ENCODE measurements at places on chromosomes 11 and 22.

DNA sequence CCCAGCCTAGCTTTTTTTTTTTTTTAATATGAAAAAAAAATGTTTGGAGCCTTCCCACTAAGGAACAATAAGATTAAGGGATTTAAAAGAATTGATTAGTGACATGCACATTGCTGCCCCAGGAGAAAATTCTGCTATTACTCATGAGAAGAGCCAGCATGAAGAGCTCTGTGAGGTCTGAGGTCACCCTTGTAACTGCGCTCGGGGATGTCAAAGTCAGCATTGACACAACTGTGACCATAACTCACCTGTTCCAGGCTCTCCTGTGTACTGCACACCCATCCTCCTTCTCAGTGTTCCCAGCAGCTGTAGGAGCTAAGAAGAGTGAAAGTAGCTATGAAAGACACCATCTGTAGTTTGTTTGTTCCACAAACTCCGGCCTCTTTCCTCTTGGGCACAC lies 109.8 kb upstream of the FGF3 start:
- no peak for DNase-seq

- DNase-seq = no peak
Observed at GRCh38 chr11:113960702-113961330, 14.1 kb upstream of the HTR3A start.

DNA sequence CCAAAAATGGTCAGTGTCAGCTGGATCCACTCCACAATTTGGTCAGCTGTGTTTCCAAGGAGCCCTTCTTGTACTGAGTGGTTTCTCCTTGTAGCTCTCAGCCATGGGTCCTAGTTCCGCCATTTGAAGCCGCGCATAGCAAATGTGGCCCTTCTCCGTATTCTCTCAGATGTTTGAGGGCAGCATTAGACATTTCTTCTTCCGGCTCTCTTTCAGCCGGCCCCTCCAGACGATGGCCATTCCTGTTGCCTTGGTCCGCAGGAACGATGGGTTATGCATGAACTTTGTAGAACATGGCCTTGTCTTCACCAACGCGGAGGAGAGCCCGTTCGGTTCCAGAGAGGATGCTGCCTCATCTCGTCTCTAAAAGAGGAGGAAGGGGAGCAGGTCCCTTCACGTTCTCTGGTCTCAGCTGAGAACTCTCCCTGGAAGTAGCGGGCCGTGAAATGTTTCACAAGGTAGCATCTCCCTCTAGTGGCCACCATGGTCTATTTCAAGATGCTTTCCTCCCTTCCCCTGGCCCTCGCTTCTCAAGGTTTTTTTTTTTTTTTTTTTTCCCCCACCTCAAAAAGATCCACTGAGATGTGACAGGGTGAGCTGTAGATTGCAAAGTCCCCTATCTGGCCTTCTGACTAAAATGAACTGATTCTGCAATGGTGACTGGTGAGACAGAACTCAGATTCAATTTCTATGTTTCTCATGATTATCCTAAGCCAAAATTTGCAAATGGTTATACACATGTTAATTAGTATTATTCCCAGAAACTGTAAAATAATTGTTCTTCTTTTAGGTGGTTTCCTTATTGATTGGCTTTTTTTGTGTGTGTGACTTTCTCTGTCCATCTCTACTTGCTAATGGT lies 19.8 kb upstream of the PLET1 start:
- peak; percentile 43 for DNase-seq

- DNase-seq = no peak
Observed at GRCh38 chr22:38753948-38754750, 1.6 kb downstream of the SUN2 start.

GRCh38 chr11:118238421-118238820 lies 13.6 kb upstream of the JAML start:
- DNase-seq = no peak

DNA sequence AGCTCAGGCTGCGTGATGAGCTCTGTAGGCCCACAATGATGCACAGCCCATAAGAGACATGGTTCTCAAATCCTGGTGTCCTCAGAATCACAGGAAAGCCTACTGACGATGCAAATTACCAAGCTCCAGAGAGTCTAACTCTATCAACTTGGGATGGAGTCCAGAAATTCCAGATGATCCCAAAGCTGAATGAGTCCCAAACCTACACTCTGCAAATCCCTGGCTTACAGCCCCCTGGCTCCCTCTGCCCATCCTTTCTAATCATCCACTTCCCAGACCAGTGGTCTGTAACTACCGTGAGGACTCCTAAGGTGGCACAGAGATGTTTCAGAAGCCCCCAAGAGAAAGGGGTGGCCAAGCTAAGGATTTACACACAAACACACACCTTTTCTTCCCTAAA lies 13.5 kb downstream of the ARFGAP2 start:
- no peak for DNase-seq

DNA sequence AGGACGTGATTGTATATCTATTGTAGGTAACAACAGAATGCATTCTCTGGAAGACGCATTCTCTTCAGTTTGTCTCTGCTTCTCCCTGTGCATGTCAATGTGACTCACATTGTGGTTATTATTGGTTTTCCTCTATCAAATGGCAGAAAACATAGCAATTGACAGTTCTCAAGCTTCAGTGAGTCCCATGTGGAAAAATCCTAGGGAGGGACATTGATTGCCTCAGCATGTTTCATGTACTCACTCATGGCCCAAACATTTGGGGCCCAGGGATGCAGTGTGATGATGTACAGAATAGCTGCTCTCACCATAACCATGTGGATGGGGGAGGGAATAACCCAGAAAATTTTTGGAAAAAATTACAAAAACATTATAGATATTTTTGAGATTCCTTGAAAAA lies 9.3 kb upstream of the ARL14EP start:
- no peak for DNase-seq

GRCh38 chr11:29518389-29519174 lies 498.2 kb downstream of the KCNA4 start:
- DNase-seq = no peak

DNA sequence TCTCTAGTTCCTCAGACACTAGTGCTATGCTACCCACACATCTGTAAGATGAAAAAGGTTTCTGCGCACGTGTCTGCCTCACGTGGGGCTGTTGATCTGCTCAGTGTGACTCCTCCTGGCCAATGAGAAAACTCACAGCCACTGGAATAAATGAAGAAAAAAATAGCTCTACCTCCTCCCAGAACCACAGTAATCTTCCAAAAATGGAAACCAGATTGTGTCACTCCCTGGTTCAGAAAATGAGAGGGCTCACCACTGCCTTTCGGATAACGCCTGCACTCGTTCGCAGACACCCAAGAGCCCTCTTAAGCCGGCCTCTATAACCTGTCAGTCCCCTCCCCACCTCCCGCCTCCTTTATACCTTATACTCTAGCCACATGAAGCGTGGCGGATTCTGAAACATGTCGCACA lies 5.1 kb downstream of the APBB1 start:
- DNase-seq = peak; percentile 58

- no peak for DNase-seq
Observed at GRCh38 chr11:132520199-132520598, 1012.1 kb downstream of the OPCML start.

DNA sequence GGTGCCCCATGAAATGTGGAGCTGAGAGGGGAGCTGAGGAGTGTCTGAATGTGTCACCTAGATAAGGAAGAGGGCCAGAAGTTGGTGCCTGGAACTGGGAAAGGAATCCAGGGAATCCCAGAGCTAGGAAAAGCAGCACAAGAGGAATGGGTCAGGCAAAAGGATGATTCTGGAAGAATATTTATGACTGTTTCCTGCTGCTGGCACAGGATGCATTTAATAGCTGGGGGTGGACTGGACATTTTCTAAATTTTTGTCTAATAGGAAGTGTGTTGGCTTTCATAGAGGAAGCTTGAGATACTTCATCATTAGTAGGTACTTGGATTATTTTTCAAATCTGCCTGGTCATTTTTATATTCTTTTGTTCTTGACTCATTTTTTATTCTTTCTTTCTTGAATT lies 17.4 kb upstream of the MRGPRX2 start:
- DNase-seq = no peak

- no peak for DNase-seq
Observed at GRCh38 chr11:118074785-118075184, 2.1 kb upstream of the TMPRSS4 start.

DNA sequence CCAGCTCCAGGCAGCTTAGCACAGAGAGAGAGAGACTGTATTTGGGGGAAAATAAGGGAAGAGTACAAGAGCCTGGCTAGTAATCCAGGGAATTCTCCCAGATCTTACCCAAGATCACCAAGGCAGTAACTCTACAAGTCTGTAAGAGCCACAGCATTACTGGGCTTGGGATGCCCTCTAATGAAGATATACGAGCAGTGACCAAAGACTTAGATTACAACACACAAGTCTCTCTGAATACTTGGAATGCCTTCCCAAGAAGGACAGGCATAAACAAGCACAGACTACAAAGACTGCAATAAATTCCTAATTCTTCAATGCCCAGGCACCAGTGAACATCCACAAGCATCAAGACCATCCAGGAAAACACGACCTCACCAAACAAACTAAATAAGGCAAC lies 17.7 kb downstream of the DNAJC24 start:
- DNase-seq = no peak

- no peak for DNase-seq
Observed at GRCh38 chr11:810040-810567, 337 bp downstream of the RPLP2 start.

DNA sequence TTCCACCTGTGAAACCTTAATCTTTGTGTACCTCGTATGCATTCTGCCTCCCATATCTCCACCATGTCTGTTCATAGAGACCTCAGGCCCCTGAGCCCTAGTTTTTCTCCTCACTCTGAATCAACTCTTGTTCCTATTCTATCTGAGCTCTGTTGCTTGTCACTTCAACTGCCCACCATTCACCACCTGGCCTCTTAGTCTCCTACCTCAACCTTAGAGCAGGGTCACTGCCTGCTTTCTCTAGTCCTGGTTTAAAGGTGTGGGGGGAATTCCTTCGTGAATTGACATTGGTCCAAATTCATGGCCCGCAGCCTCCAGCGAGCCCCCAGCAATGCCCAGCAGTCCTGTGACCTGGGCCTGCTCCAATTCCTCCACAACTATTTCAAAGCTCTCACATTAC lies 39.4 kb upstream of the TUB start:
- no peak for DNase-seq

DNA sequence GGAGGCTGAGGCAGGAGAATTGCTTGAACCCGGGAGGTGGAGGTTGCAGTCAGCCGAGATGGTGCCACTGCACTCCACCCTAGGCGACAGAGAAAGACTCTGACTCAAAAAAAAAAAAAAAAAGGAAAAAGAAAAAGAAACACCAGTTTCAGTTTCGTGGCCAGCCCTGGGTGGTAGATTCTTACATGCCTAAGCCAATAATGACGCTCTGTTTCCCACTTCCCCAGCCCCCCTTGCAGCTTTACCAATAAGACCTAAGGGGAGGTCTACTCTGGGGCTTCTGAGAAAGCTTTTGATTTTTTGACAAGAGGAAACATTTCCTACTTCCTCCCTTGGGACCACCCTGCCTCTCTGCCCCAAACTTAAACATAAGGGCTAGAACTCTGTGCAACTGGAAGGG lies 30.0 kb upstream of the PTPRJ start:
- peak; percentile 40 for DNase-seq

GRCh38 chr22:36809351-36809750 lies 7.5 kb downstream of the PVALB start:
- no peak for DNase-seq

Data from stimulated activated CD4-positive, alpha-beta T cell treated with anti-CD3 and anti-CD28 coated beads, Interleukin-12 subunit alpha, Interleukin-12 subunit beta, amount 100 ng/mL, for 4 hours (primary cell).